Endothelial cell (in vitro differentiated cells): ENCODE measurements at places on chromosomes 13 and 19.

DNA sequence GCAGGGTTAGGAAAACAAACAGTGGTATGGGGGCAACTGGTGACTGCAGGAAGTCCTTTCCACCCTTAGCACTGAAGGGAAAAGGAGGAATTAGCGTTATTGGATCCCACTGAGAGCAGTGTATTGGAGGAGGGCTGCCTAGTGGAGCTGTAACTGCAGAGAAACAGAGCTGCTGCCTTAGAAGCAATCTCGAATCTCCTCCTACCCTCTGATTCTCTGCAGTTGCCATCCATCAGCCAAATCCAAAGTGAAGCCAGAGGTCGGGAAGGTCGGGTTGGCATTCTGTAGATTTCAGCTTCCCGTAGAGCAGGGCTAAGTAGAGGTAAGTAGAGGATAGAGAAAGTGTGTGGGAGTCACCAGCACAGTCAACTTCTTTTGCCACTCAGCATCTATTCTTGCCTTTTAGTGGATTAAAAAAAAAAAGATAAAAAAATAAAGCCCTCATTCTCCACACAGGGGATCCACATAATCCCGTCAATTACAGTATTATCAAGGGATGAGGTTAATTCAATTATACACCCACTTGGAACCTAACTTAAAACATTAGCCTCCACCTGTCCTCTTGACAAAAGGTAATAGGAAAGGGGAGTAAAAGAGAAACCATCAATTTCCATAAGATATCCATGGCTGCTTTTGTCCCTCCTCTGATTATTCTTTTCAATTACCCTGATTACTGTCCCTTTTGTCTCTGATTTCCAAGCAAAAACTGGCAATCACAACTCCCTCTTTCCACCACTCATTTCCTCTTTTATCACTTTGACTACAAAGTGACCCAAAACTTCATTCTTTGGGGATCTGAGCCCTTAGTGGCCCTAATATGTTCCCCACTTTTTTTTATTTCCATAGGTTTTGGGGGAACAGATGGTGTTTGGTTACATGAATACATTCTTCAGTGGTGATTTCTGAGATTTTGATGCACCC, 234.7 kb downstream of the RBM26 start:
- H3K4me3 ChIP-seq, result no peak overlapping the region
- H3K4me1 ChIP-seq, result no peaks in the 10 kb centered on the region
- no peaks in the 10 kb centered on the region for H3K36me3 ChIP-seq
- H3K27me3 ChIP-seq, result peaks cover 3% of the 10 kb centered on the region
- DNase-seq, result no peak

DNA sequence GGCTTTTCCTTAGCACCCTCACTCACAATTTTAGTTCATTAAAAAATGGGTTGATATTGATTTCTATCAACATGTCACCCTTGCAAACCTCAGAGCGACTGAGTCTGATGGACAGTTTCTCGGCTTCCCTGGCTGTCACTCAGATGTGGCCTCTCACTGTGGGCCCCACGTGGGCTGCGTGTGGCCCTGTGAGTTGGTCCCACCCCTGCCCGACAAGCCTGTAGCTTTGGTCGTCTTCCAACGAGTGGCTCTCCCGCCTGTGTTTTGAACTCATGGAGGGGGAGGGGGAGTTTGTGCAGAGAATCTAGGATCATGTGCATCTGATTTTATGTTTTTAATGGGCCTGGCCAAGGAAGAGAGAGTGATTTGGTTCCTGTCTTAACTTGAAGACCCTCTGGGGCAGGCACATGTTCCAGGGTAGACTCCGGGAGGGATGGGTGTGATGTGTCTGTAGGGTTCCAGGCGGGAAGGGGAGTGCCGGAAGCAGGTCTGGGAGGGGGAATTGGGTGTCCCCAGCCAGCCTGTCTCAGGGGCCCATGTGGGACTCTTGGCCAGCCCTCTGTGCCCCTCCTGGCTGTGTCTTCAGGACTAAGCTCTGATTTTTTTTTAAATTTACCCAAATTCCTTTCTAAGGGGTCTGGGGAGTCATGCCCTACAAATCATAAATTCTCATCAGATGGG, 18.9 kb downstream of the ATP11A start:
- H3K27ac ChIP-seq, result peak overlapping the region; percentile 78
- no peak overlapping the region for H3K4me3 ChIP-seq
- peaks cover 87% of the 10 kb centered on the region for H3K4me1 ChIP-seq
- no peaks in the 10 kb centered on the region for H3K36me3 ChIP-seq

- peaks cover 5% of the 10 kb centered on the region for H3K27me3 ChIP-seq
- H3K4me1 ChIP-seq, result peaks cover 4% of the 10 kb centered on the region
- H3K36me3 ChIP-seq, result no peaks in the 10 kb centered on the region
- peak within 1 kb of the TSS; percentile 86 for H3K4me3 ChIP-seq
- H3K27ac ChIP-seq, result no peak within 1 kb of the TSS
- DNase-seq, result peak; percentile 67
Measured at GRCh38 chr13:46211483-46212351, at the start of gene LRRC63. Gene LRRC63, plus strand, starts transcription at chr13:46211928. Its CDS starts 1,107 bp downstream, at chr13:46213035.

DNA sequence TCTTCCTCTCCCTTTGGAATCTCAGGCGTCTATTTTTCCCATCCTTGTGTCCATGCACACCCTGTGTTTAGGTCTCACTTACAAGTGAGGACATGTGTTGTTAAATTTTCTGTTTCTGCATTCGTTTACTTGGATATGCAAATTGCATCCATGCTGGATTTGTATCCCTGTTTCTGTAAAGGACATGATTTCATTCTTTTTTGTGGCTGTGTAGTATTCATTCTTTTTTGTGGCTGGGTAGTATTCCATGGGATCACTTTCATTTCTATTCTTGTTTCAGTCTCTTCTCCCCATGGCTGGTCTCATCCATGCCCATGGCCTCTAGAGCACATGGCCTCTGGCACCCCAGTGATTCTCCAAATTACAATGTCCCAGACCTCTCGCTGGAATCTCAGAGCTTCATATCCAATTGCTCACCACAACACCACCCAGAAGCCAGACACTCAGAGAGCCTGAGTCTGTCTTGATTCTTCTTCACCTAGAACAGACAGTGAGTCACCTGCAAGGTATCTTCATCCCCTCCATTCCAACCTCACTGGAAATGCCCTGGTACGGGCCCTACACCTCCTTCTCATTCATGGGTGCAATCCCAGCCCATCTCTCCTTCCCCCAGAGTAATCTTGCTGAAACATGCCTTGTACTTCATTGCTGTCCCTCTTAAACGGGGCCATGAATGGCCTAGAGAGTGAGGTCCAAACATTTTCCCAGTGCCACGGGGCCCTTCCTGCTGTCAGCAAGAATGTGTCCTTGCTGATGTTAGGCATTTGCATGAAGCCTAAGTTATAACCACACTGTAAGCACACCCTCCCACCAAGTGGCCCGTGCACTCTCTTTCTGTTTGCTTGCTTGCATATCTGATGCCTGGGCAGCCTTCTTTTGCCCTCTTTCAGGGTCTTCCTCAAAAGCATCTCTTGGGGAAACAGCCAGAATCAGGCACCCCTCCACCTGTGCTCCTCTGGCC, 476.2 kb upstream of the TSHZ3 start:
- H3K36me3 ChIP-seq, result no peaks in the 10 kb centered on the region
- H3K27ac ChIP-seq, result no peak overlapping the region
- no peak for DNase-seq
- H3K4me3 ChIP-seq, result no peak overlapping the region

DNA sequence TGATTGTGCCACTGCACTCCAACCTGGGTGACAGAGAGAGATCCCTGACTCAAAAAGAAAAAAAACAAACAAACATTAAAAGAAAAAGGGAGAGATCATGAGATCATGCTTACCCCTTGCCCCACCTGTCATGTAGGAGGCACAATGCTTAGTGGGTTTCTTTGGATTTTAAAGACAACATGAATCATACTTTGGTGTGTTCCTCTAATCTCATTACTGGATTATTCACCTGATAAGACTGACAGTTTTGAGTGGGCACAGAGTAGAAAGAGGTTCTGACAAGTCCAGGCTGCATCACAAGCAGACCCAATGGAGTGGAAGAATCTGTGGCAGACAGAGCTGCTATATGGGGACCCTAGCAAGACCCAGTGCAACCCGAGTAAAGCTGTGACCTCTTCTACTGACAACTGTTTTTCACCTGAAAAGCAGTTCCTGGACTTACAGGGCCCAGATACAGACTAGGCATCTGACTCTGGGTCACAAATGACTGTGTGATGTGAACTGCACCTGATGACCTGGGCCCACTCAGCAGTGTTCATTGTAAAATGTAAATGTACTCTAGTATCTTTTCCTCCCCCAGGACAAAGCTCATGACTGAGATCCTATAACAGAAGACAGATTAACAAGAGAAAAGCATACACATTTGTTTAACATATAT, 28.9 kb upstream of the USP12 start:
- H3K36me3 ChIP-seq, result no peaks in the 10 kb centered on the region
- peaks cover 3% of the 10 kb centered on the region for H3K4me1 ChIP-seq
- H3K27ac ChIP-seq, result no peak overlapping the region

DNA sequence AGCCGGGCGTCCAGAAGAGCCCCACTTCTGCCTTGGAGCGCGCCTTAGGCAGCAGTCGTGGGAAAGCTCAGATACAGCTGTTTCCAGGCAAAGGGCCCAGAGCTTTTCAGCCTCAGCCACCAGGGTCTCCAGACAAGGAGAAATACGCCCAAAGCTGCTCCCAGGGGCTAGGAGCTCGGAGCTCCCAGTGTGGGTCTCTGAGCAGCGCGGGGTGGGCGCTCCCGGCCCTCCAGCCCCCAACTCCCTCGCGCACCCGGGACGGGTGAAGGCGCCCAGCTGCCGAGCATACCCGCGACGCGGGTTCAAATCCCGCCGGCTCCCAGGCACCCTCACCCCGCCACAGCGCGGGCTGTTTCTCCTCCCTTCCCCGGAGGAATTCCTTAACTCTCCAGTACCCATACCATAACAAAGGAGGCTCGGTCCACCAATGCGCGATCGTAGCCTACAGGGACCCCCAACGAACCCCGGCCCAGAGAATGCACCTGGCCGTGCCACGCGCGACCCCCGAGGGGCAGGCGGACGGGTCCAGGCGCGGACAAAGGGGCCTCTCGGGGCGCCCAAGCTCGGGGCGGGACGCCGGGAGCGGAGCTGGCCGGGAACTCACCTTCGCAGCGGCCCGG, 507 bp downstream of the COL4A1 start:
- peak overlapping the region; percentile 96 for H3K4me3 ChIP-seq
- no peak overlapping the region for H3K27ac ChIP-seq
- peaks cover 77% of the 10 kb centered on the region for H3K4me1 ChIP-seq

DNA sequence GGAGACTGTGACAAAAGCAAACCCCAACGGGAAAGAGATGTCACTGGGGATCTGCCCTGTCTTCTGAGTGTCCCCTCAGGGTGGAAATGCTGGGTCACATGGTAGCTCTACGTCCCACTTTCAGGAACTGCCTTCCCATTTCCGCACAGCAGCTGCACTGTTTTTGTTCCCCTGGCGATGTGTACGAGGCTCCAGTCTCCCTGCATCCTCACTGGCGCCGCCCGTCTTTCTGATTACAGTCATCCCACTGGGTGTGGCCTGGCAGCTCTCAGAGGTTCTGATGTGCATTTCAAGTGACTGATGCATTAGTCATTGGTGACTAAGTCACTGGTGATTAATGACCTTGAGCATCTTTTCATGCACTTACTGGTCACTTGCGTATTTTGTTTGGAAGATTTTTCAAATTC, 21.2 kb downstream of the PCID2 start:
- peaks cover 26% of the 10 kb centered on the region for H3K4me1 ChIP-seq
- no peak for DNase-seq
- no peak overlapping the region for H3K27ac ChIP-seq
- peaks cover 27% of the 10 kb centered on the region for H3K36me3 ChIP-seq

DNA sequence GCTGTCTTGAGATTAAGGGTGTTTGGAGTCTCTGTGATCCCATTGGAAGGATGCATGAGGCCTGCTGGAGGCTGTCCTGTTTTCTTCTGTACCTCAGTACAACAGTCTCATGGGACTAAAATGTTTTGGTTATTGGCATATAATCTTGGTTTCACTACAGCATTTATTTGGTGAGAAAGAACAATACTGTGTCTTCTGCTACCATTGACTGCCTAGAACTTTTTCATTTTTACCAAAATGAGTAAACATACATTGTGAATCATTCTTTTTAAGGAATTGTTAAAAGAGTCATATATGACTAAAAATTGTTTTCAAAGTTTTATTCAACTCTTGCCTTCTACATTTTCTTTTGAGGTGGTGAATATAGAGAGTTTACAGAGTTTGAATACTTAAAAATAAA, 459.8 kb downstream of the GPC6 start:
- H3K27me3 ChIP-seq, result no peaks in the 10 kb centered on the region
- no peak overlapping the region for H3K4me3 ChIP-seq
- no peaks in the 10 kb centered on the region for H3K36me3 ChIP-seq
- H3K4me1 ChIP-seq, result no peaks in the 10 kb centered on the region
- no peak overlapping the region for H3K27ac ChIP-seq

DNA sequence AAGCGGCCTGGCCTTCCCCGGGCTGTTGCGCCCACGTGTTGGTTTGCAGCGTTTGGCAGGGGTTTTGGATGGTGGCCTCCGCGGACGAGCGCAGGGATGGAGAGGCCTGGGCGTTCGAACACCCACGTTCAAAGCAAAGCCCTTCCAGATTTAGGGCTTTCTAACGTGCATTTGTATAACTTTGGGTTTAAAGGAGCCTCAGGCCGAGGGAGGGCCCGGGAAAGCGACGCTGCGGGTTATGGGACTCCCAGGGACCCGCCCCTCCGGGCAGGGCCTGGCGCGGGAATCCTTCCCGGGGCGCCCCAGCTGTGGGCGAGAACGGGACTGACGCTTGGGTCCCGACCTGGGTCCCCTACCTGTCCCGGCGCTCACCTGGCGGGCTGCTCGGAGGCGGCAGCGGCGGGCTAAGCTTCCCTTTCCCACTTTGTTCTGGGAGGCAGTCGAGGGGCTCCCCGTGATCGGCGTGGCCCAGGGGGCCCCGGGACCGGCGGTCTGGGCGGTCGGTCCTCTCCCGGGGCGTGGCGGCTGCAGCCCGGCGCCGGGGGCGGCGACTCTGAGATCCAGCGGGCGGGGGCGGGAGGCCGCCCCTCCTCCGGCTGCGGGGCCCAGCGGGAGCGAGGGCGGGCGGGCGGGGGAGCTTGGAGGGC, at the start of gene FBXO17:
TSS of gene FBXO17 (minus strand) at position 529 of the 647 bp plus-strand sequence. CDS start 25,423 bp downstream, outside the sequence.
- H3K36me3 ChIP-seq, result peaks cover under 1% of the 10 kb centered on the region
- peaks cover 16% of the 10 kb centered on the region for H3K4me1 ChIP-seq
- H3K27ac ChIP-seq, result no peak within 1 kb of the TSS
- DNase-seq, result peak; percentile 47
- H3K4me3 ChIP-seq, result peak within 1 kb of the TSS; percentile 94

DNA sequence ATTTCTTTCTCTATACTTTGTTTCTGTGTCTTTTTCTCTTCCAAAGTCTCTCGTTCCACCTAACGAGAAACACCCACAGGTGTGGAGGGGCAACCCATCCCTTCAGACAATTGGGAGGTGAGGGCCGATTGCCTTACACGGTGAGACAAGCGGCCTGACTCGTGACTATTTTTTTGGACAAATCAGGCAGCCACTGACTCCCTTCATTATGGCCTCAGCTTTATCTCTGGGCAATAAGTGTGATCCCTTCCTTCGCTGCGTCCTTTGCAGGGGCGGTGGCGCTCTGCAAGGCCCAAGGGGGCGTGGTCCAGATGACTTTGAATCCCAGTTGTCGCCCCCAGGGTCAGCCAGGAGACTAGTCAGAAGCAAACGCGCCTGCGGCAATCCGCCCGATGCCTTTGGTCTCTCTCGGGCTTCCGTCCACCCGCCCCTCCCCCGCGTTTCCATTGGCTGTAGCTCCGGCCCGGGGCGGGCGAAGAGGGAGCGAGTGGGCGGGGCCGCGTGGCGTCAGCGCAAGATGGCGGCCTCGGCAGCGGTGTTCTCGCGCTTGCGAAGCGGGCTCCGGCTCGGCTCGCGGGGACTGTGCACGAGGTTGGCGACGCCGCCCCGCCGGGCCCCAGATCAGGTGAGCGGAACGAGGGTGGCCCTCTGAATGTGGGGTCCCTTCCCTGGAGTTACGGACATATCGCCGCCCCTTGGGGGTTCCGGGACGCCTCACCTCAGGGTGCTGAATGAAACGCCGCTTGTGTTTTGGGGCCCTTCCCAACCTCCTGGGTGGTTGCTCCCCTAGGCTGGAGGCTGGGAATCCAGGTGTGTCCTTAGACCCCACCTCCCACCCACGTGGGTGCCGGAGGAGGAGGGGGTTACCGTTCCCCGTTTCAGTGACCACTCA, at the start of gene TIMM50:
TSS of gene TIMM50 (plus strand) at position 502 of the 892 bp plus-strand sequence. CDS start at position 518, 16 bp downstream.
- peak; percentile 100 for DNase-seq
- peak within 1 kb of the TSS; percentile 94 for H3K4me3 ChIP-seq
- H3K4me1 ChIP-seq, result peaks cover 44% of the 10 kb centered on the region
